ENCODE measurements at places on chromosomes 5 and 9. TPM values are rescaled to one million over a fixed set of nuclear protein-coding genes. Genes with fewer than 3 reads are reported as not detected.

GRCh38 chr5:30749971-30750370 is 443.5 kb upstream of the CDH6 start:
- no peak for DNase-seq

DNA sequence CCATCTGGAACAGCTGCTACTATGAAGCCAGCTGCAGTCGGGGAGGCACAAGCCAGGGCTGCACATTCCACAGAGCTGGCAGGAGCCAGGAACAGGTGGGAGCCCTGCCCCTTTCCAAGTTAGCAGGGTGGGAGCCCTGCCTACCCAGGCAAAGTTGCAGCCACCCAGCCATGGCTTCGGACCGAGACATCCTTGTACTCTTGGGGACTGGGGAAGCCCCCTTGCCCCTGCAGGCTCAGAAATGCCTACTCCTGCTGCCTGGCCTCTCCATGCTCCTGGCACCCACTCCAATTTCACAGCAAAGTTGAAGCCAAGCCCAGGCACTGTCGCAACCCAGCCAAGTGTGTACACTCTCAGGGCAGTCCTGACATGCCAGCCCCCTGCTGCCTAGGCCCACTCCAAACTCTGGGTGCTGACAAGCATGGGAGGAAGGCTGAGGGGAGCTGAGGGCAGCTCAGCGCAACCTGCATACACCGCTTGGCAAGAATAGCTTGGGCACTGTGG is 165.1 kb downstream of the RNF180 start:
- DNase-seq = no peak

DNA sequence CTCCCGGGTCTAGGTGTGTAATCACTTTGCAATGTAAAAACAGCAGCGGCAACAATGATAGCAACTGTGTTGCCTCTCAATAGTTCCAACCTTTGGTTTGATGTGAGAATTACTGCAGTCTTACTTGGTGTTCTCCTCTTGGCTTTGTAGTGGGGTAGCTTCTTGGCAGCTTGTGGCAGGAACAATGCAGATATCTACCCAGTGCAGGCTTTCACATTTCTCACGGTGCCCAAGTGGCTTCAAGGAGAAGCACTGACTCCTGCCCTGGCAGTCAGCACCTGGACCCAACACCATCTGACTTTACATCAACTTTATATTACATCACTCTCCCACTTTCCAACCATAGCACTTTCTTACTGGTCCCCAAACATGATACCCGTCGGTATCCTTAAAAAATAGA is 28.4 kb upstream of the TIFAB start:
- no peak for DNase-seq

DNA sequence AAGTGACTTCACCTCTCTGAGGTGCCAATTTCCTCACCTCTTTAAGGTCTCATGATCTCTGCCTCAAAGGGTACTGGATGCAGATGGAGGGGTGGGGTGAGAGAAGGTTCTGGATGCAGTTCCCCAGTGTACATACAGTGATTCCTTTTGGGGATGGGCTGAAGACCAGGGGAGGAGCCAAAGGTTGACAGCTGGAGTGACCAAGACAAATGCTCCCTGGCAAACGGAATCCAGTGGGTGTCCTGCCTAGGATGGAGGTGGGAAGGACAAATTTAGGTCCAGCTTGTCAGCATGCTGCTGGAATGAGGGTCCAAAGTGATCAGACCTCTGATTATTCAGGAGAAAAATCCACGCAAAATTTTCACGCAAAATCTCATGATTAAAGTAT is 7.3 kb upstream of the LMX1B start:
- DNase-seq = no peak

The NTRK2 gene
- total RNA-seq = 0.10 TPM

DNA sequence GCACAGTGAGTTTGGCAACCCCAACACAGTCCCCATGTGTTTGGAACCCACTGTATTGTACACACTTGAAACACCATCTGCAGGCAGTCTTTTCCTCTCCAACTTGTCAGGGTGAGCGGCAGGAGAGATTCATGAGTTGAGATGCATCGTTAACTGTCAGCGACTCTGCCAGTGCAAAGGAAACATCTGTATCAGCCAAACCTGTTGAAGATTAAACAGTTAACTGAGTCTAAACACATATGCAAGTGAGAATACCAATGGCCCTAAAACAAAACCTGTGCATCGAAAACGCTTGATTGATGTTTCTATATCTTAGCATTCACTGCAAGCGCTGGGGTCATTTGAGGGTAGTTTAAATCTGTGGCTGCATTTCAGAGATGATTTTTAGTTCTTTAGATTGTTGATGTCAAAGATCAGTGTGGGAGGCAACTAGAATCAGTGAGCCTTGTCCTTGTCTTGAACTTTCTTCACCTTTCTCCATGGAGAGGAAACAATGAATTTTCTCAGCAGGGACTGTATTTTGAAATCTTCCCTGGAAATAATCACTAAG is 41.3 kb upstream of the PAM start:
- DNase-seq = no peak

The TEK gene
- not detected for total RNA-seq

The ACTBL2 gene
- not detected for total RNA-seq

GRCh38 chr5:14035859-14036503 is 91.5 kb upstream of the DNAH5 start:
- no peak for DNase-seq

The C9orf153 gene
- total RNA-seq = 0.18 TPM

- no peak for DNase-seq
Observed at GRCh38 chr9:18143073-18143745, 330.7 kb upstream of the ADAMTSL1 start.

The TMOD1 gene
- 1.2 TPM for total RNA-seq

- no peak for DNase-seq
Observed at GRCh38 chr9:35856206-35856605, 14.0 kb downstream of the OR13J1 start.

- DNase-seq = no peak
Observed at GRCh38 chr5:16713386-16713928, 96.7 kb upstream of the RETREG1 start.

The ZFP2 gene
- total RNA-seq = 0.44 TPM

The ZNF462 gene
- not detected for total RNA-seq

The PCDHAC1 gene
- not detected for total RNA-seq

DNA sequence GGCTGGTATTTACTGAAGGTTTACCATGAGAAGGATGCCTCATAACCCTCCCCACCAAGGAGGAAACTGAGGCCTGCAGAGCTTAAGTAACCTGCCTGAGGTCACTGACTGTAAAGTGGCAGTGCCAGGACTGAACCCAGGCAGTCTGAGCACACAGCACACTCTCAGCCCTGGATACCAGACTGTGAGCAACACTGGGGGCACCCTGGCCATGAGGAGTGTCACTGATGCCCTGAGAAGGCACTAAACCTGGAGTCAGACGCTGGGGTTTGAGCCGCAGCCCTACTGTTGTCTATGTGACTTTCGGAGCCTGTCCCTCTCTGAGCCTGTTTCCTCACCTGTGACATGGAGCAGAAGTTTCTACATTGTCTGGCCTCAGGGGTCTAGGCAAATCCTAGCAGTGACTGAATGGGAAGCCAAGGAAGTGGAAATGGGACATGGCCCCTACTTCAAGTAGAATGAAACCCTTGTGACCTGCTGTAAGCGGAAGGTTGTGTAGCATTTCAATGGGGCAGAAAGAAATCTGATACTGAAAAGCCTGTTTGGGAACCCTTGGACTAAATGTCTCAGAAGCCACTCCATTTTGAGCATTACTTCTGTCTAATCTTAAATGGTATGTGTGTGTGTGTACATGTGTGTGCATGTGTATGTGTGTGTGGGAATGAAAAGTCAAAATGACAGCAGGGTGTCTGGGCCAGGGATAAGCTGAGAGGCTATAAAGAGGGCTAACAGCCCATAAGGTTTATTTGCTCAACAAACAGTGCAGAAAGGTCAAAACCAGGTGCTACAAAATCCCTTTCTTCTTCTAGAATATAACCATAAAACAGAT is 36.0 kb downstream of the B4GALT1 start:
- no peak for DNase-seq

The RMRP gene
- 8,247 TPM for total RNA-seq

The BTNL8 gene
- not detected for total RNA-seq

The LIX1 gene
- total RNA-seq = not detected

The TRAF2 gene
- total RNA-seq = 58.2 TPM

GRCh38 chr5:172448999-172449398 is 5.3 kb downstream of the SH3PXD2B start:
- no peak for DNase-seq

- DNase-seq = no peak
Observed at GRCh38 chr5:120582635-120583034, 118.5 kb downstream of the PRR16 start.

GRCh38 chr5:134029156-134029555 is 24.4 kb upstream of the VDAC1 start:
- DNase-seq = no peak

The SLC1A1 gene
- total RNA-seq = 1.4 TPM

DNA sequence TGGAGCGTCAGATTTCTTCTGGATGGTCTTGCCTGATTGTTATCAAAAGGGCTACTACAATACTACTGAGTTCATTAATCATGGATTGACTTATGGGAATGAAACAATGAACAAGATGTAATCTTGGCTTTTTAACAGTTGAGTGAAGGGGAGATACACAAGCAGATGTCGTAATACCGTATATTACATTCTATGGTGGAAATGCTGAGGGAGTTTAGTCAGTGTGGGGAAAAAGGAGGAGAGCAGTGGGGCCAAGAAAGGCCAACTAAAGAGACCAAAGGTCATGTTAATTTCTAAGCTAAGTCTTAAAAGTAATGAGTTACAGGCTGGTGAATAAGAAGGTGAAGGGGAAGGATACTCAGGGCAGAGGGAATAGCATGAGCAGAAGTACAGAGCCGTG is 29.0 kb upstream of the PSAT1 start:
- DNase-seq = no peak

DNA sequence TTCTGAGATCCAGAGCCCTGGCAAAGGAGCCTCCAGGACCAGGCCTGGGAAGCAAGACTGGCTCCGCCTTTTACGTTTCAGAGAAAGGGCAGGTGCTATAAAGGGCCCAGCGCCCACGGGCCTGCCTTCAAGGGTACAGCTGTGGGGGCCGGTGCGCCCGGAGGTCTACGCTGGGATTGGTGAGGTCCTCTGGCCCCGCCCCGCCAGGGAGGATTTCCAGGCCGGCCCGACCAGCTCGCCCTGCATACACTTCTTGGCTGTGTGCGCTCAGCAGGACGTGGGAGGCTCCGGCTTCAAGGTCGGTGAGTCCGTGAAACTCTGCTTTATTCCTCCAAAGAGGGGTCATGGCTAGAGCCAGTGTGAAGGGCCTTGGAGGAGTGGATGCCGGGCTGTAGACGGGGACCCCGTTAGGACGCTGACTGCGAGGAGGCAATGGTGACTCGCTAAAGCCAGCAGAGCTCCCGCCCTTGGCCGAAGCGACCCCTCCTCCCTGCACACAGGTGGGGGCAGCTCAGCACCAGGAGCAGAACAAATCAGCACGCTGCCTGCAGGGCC is at the start of gene CKMT2:
TSS of gene CKMT2 (plus strand) at position 243 of the 555 bp plus-strand sequence. CDS start 17,811 bp downstream, outside the sequence.
- no peak for DNase-seq

DNA sequence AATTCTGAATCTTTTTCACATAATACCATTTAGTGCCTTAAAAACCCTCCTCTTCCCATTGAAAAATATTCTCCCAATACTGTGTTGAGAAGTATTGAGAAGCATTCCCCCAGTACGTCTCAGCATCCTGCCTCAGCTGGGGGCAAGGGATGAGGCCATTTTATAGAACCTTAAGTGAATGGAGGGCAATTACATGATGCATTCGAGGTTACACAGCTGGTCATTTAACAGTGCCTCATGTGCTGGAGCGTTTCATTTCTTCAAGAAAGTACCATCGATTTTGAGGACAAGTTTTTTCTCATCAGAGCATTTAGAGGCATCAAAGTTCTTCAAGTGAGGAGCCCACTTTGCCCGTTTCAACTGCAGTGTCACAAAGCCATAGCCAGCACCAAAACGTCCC is 135.6 kb downstream of the DOCK2 start:
- no peak for DNase-seq

The NEUROG1 gene
- not detected for total RNA-seq

The GABRA6 gene
- total RNA-seq = not detected

- no peak for DNase-seq
Observed at GRCh38 chr9:126347911-126348760, 21.5 kb downstream of the MVB12B start.

The SLC46A2 gene
- not detected for total RNA-seq

DNA sequence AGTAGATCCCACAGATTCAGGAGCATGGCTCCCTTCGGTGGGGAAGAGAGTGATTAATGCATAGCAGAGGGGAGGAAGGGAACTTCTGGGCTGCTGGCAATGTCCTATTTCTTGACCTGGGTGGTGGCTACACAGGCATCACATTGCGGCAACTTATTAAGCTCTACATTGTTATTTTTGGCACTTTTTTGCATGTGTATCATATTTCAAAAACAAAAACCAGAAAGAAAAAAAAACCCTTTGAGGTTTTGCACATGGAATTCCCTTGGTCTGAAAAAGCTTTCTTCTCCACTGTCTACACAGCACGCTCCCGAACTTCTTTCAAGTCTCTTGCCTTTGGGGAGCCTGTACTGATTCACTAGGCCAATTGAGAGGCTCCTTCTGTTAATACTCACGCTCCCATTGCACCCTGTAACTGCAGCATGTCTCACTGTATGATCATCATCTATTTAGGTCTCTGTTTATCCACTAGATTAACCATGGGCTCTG is 25.1 kb downstream of the CEMIP2 start:
- no peak for DNase-seq

DNA sequence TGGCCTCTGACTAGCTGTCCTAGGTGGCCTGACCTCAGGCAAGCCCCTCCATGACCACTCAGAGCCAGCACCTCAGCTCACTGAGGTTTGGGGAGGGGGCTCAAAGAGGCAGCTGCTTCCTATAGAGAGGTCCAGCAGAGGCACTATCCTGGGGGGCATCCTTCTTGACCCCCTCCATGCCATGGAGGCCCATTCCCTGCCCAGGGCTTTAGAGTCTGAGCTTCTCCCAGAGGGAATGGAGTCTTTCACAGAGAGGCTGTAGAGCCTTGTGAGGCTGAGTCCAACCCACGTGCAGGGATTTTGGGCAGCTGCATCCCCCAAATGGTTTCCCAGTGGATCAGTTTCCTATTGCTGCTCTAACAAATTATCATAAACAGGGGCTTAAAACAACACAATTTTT is 16.9 kb downstream of the IRF1 start:
- DNase-seq = peak; percentile 14

The KIF20A gene
- 0.40 TPM for total RNA-seq

DNA sequence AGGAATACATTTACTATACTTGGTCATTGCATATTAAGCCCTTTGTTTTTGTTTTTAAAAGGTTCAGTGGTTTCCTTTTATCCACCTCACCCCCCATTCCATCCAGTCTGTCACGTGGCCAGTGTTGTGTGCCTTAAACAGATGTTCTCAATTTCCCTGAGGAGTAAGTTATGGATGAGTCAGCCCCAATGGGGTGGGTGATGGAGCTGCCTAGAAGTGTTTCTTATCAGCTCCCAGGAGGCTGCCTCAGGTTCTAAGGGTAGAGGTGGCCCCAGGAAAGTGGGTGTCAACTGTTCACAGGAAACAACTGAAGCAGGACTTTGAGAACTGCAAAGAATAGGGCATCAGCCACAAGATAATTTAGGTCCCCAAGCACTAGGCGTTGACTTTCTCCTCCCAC is 41.1 kb downstream of the ACTBL2 start:
- no peak for DNase-seq

The CPEB4 gene
- total RNA-seq = 26.9 TPM

Measured in activated B cell treated with CpG ODN at 0.5 μM for 24 hours (primary cell).